AG09319 (cell line): ENCODE measurements at places on chromosomes 1 and 21.

GRCh38 chr1:65924471-65924870 lies 131.8 kb downstream of the PDE4B start:
- DNase-seq, result no peak

- DNase-seq, result no peak
Observed at GRCh38 chr21:43262427-43262826, 93.6 kb downstream of the CRYAA start.

- no peak for DNase-seq
Observed at GRCh38 chr1:55894521-55894920, 679.4 kb upstream of the USP24 start.

DNA sequence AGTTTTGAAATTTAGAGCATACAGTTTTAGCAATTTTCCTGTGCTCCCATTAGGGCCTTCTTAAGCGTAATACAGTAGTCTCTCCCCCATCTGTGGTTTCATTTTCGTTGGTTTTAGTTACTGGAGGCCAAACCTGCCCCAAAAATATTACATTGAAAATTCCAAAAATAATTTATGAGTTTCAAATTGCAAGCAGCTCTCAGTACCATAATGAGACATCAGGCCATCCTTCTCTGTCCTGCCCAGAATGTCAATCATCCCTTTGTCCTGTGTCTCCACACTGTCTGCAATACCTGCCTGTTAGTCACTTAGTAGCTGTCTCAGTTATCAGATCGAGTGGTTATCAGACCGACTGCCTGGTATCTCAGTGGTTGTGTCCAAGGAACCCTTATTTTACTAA lies 45.4 kb downstream of the ADSS2 start:
- DNase-seq, result no peak

DNA sequence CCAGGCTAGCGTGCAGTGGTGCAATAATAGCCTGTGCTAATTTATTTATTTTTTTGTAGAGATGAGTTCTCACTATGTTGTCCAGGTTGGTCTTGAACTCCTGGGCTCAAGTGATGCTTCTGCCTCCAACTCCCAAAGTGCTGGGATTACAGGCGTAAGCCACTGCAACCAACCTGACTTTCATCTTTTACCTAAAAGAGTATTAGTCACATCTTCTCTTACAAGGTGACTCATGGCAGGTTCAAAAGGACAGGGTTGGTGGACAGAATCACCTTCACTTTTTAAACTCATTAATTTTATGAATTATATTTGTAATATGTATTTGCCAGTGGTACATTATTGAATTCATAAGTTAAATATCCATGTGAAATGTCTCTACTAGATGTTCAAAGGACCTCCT lies 18.1 kb downstream of the JAM2 start:
- no peak for DNase-seq

DNA sequence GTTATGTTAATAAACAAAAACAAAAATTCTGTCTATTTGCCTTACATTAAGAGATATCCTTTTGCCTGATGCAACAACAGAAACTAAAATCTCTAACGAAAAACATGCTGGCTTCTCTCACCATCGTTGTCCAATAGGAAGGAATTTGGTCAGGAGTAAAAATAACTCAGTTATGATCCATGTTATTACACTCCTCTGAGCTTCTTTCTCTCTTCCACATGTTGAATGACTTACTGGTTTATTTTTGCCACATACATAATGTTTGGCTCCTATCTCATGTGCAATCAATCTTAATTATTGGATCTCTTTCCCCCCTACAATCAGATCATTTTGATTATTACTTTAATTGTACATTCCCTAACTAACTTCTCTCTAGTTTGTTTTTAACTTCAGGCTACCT lies 688.4 kb downstream of the USP25 start:
- no peak for DNase-seq

DNA sequence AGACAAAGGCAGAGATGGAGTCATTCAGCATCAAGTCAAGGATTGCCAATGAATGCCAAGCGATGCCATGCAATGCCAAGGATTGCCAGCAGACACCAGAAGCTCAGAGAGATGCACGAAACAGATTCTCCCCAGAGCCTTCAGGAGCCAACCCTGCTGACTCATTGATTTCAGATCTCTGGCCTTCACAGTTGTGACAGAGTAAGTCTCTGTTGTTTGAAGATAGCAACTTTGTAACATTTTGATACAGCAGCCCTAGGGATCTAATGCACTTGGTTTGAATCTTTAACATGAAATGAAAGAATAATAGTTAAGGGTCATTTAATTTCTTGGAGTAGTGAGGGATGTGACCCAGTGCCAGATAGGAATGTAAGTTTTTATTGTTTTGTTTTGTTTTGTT lies 287.4 kb upstream of the RUNX1 start:
- DNase-seq, result no peak
